NCI-H1105 treated with DMSO at 0.1 percent for 48 hours (cell line): ENCODE measurements at places on chromosomes 2 and 18.
A peak's percentile ranks its signal among the peaks of the same experiment; 100 is the strongest.

DNA sequence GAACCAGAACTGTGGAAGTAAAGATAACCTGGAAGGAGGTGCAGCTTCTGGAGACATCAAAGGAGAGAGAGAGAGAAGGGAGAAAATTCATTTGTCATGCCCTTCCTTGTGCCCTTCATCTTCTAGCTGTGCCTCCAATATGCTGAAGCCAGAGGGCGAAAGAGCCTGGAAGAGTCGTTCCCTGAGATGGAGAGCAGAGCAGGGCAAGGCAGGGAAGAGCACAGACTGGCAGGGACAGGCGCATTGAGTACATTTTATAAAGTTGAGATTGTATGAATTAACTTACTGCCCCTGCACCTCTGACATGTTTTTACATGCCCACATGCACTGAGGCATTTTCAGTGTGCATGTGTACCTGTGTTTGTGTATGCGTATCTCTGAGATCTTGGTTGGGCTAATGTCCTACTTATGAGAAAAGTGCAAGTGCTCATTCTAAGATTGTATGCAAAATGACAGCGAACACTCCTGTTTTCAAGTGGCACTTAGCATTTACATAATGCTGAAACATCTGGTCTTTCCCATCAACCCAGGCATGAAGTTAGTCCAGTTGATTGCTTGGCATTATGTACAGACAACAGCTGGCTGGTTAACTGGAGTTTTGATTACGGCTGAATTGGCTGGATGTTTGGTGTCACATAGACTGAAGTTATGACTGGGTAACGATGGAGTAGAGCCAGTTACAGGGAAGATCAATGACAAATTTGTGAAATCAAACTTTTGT is 23.7 kb upstream of the MMADHC start:
- DNase-seq, result peak; percentile 90

- DNase-seq, result no peak
Observed at GRCh38 chr2:223071139-223071538, 19.1 kb downstream of the KCNE4 start.

DNA sequence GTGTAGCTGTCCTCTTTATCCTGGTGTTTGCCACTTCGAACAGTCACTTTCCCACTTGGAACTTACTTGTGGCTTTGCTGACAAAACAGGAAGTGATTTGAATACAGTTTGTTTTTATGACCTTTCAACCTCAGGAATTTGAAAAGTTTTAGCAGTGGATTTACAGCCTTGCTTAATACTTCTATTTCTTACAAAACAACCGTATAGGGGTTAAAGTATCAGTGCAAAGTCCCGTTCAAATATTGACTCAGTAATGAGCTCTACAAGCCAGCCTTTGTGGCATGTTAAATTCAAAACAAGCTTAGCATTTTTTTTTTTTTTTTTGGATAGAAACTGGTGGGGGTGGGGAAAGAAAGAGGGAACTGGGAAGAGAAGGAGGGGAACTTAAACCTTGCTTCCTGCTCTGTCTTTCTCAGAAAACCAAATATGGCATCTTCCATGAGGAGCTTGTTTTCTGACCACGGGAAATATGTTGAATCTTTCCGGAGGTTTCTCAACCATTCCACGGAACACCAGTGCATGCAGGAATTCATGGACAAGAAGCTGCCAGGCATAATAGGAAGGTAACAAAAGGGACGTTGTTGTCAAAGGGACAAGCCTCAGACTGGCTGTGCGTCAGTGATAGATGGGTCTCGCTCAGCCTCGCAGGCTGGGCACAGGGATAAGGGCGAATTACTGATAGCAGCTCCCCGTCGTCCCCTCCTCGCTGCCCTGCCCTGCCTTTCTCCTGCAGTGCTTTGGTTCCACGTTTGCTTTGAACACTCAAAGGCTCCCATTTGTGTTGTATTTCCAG is at the start of gene HNMT:
Gene HNMT (plus strand): TSS at position 408 of the 793 bp plus-strand sequence. CDS start 19 bp downstream, at position 427.
- DNase-seq, result no peak

GRCh38 chr18:3283908-3284307 is 22.0 kb downstream of the MYL12B start:
- no peak for DNase-seq
